PC-3 (cell line): ENCODE measurements at places on chromosomes 5 and 9.

DNA sequence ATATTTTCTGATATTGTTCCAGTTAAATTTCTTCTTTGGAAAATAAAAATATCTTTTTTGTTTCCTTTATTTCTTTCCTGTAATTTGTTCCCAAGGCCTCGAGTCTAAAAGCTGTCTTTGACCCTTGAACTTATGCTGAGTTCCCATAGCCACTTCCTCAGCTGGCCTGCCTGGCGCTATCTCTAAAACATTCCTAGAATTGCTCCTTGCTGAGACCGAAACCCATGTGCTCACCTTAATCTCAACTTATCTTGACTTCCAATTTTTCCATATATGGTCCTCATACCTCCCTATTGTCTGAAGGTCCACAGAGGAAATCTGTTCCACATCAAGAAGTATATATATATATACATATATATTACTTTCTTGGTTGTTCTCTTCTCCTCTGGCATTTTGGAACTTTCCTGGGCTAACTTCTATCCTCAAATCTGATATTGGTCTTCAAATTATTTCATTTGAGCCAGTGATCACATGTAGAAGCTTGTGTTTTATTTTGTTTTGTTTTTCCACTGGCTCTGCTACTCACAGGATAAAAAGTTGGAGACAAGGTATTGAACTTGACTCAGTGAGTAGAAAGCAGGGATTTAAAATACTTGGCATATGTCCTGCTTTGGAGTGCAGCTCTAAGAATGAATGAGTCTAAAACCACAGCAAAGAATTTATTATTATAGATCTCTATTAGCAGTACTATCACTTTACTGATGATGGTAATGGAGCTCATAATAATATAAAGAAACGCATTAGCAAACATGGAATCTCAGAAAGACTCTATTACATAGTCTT lies 45.2 kb downstream of the ENC1 start:
- DNase-seq, result no peak

DNA sequence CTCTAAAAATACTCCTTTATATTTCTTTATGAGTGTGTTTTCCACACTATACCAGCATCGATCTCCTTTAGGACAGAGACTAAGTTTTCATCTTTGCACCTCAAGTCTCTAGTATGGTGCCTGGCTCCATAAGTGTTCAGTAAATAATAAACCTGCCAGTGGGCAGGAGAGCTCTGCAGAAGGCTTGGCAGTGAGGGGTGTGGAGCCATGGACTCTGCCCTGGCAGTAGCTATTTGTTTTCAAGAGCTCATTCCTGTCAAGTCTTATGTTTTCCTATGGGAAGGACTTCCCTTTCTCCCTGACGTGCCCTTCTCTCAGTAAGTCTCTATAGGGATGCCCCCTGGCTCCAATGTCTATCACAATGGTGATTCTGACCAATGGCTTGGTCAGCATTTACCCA lies 252.2 kb downstream of the PIK3R1 start:
- DNase-seq, result no peak

DNA sequence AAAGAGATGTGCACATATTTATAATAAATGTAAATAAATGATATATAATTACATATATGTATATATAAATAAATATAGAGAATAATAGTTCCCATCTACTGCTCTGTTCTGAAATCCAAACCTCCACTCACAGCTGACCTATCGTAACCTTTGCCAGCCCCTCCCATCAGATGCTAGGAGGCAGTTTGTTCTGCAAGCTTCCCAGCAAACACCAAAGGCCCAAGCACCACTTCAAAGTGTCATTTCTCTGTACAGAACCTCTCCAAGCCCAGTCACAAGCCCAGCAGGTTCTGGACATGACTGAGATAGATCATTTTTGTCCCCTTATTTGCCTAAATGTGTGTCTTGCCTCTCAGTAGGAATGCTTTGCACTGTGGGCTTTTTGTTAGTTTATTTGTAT lies 62.4 kb downstream of the MFAP3 start:
- no peak for DNase-seq

- no peak for DNase-seq
Observed at GRCh38 chr9:20579524-20580314, 42.6 kb downstream of the MLLT3 start.

GRCh38 chr5:8944005-8944404 lies 601.9 kb downstream of the SEMA5A start:
- DNase-seq, result peak; percentile 93

- DNase-seq, result no peak
Observed at GRCh38 chr9:128274245-128274644, 1.6 kb downstream of the GOLGA2 start.

GRCh38 chr5:179149278-179149677 lies 89.1 kb downstream of the ZNF354C start:
- no peak for DNase-seq

- peak; percentile 92 for DNase-seq
Observed at GRCh38 chr5:159849437-159850083, 66.7 kb upstream of the ADRA1B start.
